ENCODE measurements at places on chromosomes 16 and 17. TPM values are rescaled to one million over a fixed set of nuclear protein-coding genes. Genes with fewer than 3 reads are reported as not detected.

Gene EVI2B
- 154 TPM for total RNA-seq

Gene C17orf100
- total RNA-seq = 1.9 TPM

Gene CCDC154
- 19.1 TPM for total RNA-seq

Gene HBA2
- total RNA-seq = not detected

Gene TBC1D26
- total RNA-seq = not detected

Gene MLYCD
- total RNA-seq = 6.7 TPM

Gene CHST6
- total RNA-seq = not detected

Gene NUP93
- total RNA-seq = 53.0 TPM

Gene ADPRM
- total RNA-seq = 70.4 TPM

Gene CNTNAP1
- total RNA-seq = 1.0 TPM

Gene SGSM2
- 139 TPM for total RNA-seq

Gene NOG
- 31.4 TPM for total RNA-seq

Gene ABCC6
- 3.9 TPM for total RNA-seq

Measured in naive thymus-derived CD4-positive, alpha-beta T cell (primary cell).